ENCODE measurements at places on chromosomes 2 and 18.

DNA sequence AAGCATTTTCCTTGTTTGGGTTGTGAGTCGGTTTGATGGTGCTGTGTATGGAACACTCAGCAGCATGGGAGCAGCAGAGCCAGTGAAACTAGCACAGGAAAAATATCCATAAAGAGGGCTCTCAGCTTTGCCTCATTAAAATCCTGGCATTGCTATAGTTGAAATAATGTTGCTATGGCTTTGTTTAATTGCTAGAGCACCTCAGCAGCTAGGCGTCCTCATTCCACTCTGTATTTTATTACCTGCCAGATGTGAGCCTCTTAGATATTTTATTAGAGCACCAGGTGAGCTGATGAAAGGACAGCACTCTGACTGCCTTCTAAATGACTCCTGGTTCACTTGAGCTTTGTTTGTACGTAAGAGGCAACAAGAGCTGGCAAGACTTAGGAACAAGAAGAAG lies 232.4 kb downstream of the MTX2 start:
- DNase-seq: no peak

DNA sequence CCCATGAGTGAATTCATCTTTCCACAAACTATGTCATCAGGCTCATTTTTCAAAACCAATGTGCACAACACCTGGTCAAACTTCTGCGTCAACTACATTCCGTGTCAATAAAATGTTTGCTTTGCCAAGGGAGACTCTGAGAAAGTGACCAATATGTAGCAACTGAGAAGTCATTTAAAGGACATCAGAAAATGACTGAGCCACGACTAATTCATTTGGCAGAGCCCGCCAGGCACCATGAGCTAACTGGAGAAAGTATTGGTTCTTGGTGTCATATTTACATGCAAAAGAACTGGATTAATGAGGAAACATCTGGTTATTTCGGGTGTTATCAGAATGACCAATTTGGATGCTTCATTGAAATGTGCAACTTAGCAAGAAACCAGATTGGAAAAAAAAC lies 7.2 kb downstream of the RND3 start:
- no peak for DNase-seq

GRCh38 chr2:240324312-240325015 lies 111.0 kb upstream of the GPC1 start:
- DNase-seq: no peak

DNA sequence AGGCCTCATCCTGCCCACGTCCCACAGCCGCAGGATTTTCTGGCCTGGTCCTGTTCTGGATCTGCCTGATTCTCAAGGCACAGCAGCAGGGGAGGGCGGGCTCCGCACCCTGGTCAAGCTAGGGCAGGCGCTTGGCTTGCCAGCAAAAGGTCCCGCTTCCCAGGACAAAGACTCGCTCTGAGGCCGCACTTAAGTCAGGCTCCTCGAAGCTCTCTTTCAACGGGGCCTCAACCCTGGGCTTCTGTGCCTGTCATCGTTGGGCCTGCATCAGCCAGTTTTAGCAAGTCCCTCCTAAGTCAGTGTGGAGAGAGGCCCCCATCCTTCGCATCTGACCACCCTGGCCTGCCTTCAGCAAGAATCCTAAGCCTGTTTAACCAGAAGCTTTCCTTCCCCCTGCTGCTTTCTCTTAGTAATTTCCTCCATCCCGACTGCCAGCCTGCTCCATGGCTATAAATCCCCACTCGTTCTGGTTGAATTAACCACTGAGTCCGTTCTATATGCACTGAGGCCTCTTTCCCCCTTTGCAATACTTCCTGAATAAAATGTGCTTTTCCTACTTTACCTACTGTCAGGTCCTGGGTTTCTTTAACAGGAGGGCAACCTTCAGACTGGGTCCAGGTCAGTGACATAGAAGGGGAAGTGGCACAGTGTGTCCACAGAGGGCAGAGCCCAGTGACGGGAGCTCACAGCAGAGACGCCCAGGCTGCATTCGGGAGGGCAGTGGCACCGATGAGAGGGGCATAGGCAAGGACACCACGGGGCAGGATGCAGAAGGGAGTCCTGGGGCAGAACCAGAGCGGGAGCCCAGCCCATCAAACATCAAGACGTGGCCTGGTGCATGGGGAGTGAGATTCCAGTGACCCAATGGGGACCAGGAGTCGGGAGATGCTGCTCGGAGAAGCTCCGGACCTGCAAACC lies 62.7 kb downstream of the SP110 start:
- DNase-seq: no peak

DNA sequence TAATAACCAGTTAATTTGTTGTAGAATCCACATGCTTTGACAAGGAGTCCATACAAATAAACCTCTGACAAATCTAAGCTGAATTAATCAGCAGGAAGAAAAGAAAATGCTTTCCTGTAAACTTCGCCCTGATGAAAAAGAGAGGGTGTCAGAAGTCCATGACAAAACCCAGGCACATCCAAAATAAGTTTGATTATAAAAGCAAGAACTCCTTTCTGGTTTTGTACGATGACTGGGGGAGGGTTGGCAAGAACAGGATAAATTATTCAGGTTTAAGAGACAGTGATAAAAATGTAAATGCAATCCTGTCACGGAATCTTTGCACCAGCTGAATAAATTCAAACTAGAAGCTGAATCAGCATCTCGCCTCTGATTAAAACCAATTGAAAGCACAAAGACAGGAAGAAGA lies 469.2 kb upstream of the TNP1 start:
- DNase-seq: no peak

DNA sequence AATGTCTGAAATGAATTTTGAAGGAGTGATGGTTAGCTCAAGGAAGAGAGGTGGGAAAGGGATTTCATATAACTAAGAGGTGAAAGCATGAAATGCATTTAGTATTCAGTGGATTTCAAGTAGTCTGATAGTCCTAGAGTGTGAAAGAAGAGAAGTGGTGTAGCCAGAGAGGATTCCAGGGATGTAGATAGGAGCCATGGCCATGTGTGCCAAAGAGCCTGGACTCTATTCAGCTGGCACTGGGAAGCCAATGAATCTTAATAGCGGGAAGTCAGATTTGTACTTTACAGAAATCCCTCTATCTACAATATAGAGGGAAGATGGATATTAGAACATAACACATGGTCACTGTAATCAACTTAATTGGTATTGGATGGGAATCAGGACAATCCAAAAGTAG lies 8.3 kb upstream of the BOLL start:
- DNase-seq: no peak

GRCh38 chr2:58899692-58900091 lies 658.6 kb upstream of the FANCL start:
- peak; percentile 65 for DNase-seq

- DNase-seq: no peak
These were observed 221.0 kb downstream of the PID1 start for GRCh38 chr2:229050133-229050532.

Measured in HFFc6 (cell line).